Sciatic nerve (tissue), 2 donors: ENCODE measurements at places on chromosomes 11 and 22. TPM values are rescaled to one million over a fixed set of nuclear protein-coding genes. Genes with fewer than 3 reads are reported as not detected.

Gene NRGN
- total RNA-seq: 6.2 TPM

GRCh38 chr11:41382927-41383326 is 76.5 kb downstream of the LRRC4C start:
- no peak for DNase-seq

GRCh38 chr11:5992604-5993251 is 5.9 kb upstream of the OR52L1 start:
- no peak for DNase-seq

GRCh38 chr11:62137881-62138629 is 14.2 kb downstream of the INCENP start:
- DNase-seq: no peak

DNA sequence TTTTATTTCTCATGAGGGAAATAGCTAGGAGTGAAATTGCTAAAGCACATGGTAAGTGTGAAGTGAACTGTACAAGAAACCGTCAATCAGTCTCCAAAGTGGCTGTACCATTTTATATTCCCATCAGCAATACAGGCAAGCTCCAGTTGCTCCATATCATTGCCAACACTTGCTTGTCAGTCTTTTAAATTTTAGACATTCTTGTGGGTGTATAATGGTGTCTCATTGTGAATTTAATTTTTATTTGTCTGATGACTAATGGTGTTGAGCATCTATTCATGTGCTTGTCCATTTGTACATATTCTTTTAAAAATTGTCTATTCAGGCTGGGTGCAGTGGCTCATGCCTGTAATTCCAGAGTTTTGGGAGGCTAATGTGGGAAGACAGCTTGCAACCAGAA is 34.1 kb upstream of the SMCO4 start:
- no peak for DNase-seq

- no peak for DNase-seq
Measured at GRCh38 chr11:119924017-119924416, 195.0 kb upstream of the NECTIN1 start.

- no peak for DNase-seq
Measured at GRCh38 chr11:86668929-86669328, 3.5 kb downstream of the ME3 start.

Gene DNAJB7
- total RNA-seq: not detected

DNA sequence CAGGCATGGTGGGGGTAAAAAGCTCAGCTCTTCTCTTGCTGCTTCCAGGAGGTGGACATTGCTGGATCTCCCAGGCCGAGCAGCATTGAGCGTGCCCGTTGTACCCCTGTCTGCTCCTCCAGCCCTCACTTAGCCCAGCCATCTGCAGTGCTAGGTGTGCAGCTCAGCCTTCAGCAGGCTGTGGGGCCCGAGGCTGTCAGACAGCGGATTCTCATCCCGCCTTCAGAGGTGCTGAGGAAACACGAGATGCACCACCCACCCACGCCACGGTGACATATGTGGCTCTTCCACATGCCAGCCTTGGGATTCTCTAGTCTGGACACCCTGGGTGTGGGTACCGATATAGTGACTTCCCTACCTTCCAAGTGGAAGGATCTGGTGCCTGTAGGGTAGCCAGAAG is 48.9 kb upstream of the NECTIN1 start:
- DNase-seq: no peak

Gene MCAM
- 146 TPM for total RNA-seq

DNA sequence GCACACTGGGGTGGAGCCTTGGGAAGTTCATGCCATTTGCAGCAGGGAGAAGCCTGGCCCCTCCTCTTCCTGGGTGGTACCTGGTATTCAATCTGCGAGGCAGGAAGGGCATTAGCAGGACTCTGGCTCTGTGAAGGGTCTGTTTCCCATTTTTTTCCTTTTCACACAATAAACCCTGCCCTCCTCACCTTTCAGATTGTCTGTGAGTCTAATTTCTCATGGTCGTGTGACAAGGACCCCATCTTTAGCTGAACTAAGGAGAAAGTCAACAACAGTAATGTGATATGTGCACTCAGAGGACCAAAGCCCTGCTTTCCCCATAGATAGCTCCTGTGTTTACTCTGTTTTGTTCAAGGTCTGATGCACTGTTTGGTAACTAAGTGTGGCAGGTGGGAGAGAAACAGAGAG is 26.6 kb upstream of the CASP4 start:
- DNase-seq: no peak

GRCh38 chr11:12280838-12281565 is 96.4 kb upstream of the PARVA start:
- DNase-seq: no peak

DNA sequence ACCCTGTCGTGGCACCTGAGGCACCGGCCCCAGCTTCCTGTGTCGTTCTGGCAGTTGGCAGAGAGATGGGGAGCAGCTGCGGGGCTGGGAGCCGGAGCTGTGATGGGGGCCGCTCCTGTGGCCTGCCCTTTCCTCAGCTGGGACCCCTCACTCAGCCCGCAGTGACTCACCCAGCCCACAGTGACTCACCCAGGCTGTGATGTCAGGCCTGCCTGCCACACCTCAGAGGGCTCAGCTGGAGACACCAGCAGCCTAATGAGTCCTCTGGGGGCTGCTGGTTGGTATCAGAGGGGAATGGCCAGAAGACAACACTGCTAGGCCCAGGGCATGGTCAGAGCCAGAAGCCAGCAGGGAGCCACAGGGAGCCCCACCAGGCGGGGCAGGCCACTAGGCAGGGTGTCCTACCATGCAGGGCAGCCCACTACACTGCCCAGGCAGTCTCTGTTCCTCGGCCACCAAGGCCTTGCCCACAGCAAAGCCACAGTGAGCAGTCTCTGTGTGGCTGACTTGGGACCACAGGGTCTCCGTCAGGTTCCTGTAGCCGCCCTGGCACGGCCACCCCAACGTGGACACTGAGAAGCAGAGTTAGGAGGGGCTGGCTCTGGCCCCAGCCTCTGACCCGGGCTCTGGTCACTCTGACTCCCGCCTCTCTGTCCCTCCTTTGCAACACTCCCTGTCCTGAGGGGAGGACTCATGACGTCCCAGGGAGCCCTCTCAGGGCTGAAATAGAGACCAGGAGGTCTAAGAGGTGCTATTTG is 4.2 kb upstream of the FXYD2 start:
- no peak for DNase-seq

- no peak for DNase-seq
Measured at GRCh38 chr11:70030412-70030811, 47.7 kb upstream of the ANO1 start.

Gene PHOX2A
- total RNA-seq: not detected

Gene KCTD17
- total RNA-seq: 17.5 TPM

- no peak for DNase-seq
Measured at GRCh38 chr22:43731988-43732387, 80.1 kb downstream of the EFCAB6 start.

DNA sequence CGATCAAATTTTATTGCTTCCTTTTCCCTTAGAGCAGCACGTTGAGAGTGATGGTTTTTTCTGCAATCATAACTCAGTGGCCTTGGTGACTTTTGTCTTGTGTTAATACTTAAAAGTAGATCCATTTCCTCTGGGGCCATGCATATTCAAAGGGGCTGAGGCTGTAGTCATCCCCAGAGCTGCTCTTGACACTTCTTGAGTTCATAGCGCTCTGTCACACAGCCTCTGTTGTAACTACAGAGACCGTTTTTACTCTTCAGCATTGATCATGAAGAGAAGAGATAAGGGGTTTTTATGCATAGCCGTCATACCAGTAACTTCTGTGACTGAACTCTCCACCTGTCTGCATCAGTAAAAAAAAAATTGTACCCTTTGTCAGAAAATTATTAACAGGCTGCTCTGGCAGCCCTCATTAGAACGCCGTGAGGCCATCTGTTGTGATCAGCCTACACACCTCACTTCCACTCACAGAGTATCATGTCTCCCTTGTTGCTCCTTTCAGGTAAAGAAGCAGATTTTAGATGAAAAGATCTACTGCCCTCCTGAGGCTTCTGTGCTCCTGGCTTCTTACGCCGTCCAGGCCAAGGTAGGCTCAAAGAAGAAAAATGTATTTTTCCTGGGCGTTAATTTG is 38.4 kb downstream of the NF2 start:
- no peak for DNase-seq

- DNase-seq: no peak
Measured at GRCh38 chr11:77106321-77106720, 3.7 kb downstream of the OMP start.

- DNase-seq: peak; percentile 26
Measured at GRCh38 chr22:19455585-19456370, 8.3 kb upstream of the C22orf39 start.

DNA sequence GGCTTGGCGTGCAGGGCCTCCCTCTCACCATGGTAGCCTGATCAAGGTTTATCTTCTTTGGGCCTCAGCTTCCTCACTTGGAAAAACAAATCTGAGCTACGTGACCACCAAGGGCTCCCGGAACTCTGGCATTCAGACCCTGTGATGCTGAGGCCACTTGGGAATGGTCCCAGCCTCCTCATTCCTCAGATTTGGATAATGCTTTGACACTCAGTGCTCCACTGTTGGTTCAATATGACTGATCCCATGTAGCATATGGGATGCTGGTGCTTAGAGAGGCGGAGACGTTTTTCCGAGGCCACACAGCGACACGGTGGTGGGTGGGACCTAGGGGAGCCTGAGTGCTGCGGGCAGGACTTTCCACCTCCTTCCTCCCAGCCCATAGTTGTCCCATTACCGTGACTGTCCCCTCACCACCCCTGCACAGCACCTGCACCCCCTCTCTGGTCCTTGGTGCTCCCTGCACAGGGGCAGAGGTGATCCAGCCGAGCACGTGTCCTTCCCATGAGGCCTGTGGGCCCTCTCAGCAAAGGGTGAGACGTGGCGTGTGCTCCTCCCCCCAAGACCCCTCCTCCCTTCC is 23.1 kb downstream of the MB start:
- DNase-seq: no peak

Gene CLDN5
- 136 TPM for total RNA-seq

Gene CARD16
- total RNA-seq: 40.4 TPM

DNA sequence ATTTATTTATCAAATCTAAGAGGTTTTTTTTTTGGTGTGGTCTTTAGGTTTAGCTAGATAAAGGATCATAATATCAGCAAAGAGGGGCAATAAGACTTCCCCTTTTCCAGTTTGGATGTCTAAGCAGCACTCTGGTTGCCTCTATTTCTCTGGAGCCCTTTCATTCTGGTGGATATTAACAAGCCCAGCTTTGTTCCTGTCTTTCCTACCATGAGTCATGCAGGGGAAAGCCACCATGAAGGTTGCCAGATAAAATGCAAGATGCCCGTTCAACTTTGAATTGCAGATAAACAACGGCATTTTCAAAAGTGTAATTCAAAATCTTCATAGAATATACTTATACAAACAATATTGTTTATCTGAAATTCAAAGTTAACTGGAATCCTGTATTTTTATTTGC is 143.6 kb downstream of the ADAMTS15 start:
- no peak for DNase-seq

Gene NNMT
- total RNA-seq: 322 TPM

Gene NXPE1
- not detected for total RNA-seq

Gene TMEM86A
- total RNA-seq: 7.0 TPM
